Left forelimb (tissue), 1 donor: ENCODE measurements at places on chromosomes 13 and 19.

DNA sequence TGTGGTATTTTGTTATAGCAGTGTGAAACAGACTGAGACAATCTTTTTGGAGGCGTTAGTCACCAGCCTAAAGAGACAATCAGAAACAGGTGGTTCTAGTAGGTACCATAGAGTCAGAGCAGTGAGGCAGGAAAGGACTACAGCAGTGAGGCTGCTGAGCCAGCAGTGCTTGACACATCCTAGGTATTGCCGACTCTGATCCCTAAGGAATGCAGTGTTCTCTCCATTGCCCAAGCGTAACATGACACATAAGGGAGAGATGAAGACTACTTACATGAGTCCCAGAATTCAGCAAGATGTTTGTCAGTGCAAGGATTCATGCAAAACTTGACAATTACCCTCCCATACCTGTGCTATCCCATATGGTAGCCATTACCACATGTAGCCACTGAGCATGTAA, 62.4 kb upstream of the XPO4 start:
- DNase-seq: no peak

GRCh38 chr13:46799139-46799538, 2.2 kb upstream of the ESD start:
- no peak for DNase-seq

- no peak for DNase-seq
Observed at GRCh38 chr19:55206664-55207500, 2.4 kb downstream of the PTPRH start.

DNA sequence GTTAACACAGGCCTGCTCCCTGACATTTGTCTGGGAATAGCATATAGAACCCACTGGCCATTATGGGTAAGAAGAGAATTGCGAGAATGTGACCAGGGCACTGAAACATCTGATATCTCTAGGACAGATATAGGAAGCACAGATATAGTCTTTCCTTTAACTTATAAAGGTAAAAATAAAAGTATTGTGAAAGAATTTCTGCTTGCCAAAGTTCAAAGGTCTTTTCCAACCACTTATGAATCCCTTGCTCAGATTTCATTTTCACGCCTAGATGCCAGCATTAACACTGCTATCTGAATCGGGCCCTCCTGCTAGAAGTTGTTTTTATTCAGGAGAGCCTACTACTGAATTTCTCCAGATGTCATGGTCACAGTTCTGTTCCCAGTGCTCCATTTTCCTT, 27.7 kb downstream of the BBC3 start:
- DNase-seq: no peak

- DNase-seq: no peak
Observed at GRCh38 chr13:108322206-108322824, 52.8 kb downstream of the TNFSF13B start.

DNA sequence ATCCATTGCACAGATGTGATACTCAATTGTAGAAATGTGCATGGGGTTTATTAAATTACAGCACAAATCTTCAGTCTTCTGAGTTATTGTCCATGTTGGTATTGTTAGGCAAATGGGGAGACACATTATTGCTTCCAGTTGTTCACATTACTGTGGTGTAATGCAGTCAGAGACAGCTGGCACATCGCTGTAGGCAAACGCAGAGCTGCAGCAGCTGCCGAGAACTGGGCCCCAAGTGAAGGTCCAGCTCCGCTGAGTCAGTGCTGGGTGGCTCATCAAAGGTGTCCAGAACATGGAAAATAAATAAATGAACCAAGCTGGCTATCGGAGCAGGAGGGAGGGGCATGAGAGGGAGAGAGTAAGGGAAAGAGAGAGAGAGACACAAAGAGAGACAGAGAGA, 299.1 kb upstream of the OBI1 start:
- no peak for DNase-seq

GRCh38 chr13:28339419-28339818, 155.5 kb downstream of the FLT1 start:
- no peak for DNase-seq
